ENCODE measurements at places on chromosomes 1 and 21.

- DNase-seq = peak; percentile 22
Measured at GRCh38 chr21:25405984-25406383, 201.3 kb downstream of the MRPL39 start.

DNA sequence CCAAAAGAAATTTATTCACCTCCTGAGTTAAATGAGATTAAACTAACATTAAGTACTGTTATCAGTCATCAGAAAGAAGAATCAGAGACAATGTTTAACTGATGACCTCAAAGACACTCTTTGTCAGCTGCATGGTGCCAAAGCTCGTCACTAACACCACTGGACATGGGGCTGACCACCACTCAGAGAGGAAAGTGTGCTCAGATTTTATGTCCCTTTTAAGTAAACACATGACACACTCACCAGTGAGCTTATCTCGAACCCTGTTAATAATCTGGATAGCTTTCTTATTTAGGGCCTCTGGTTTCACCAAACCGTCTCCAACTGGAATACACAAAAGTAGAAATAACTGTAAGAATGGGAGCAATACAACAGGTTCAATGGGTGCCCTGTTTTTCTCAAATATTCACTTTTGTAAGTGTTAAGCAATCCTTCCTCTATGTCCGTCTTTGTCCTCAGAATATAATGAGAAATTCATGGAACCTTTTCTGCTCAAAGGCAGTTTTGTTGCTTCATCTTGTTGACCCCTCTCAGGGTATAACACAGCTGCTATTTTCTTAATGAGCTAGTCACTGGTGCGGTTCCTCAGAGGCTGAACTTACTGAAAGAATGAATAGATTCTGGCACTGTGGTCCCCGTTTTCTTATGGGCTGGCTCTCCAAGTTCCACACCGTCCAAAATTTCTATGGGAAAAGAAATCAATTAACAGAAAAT, 9.5 kb upstream of the EXOSC10 start:
- DNase-seq = no peak

DNA sequence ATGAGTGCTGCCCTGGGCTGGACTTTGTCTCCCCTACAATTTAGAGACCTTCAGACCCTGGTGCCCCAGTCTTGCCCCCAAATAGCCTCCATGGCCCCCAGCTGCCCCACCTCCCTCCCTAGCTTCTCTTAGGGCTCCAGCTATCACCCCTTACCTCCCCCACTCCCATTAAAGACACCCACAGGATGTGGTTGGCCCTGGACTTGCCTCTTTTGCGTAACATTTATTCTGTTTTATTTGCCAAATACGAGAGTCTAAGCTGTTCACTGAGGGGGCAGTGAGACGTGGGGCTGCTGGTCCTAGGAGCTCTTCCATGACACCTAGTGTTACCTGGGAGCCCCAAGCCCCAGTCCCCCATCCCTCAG, 4.5 kb downstream of the ZC3H12A start:
- no peak for DNase-seq

GRCh38 chr1:108041360-108042142, 76.6 kb upstream of the VAV3 start:
- peak; percentile 70 for DNase-seq

- DNase-seq = no peak
Measured at GRCh38 chr1:46549697-46550681, 1.5 kb downstream of the KNCN start.

GRCh38 chr1:214511639-214511998, 39.8 kb downstream of the PTPN14 start:
- DNase-seq = no peak

GRCh38 chr1:89125240-89125912, 538 bp downstream of the GBP2 start:
- no peak for DNase-seq

- no peak for DNase-seq
Measured at GRCh38 chr1:243432136-243432535, 176.3 kb downstream of the SDCCAG8 start.

GRCh38 chr1:51518586-51519047, 449 bp downstream of the EPS15 start:
- DNase-seq = no peak

GRCh38 chr21:22201126-22201525, 1202.9 kb downstream of the NCAM2 start:
- no peak for DNase-seq

DNA sequence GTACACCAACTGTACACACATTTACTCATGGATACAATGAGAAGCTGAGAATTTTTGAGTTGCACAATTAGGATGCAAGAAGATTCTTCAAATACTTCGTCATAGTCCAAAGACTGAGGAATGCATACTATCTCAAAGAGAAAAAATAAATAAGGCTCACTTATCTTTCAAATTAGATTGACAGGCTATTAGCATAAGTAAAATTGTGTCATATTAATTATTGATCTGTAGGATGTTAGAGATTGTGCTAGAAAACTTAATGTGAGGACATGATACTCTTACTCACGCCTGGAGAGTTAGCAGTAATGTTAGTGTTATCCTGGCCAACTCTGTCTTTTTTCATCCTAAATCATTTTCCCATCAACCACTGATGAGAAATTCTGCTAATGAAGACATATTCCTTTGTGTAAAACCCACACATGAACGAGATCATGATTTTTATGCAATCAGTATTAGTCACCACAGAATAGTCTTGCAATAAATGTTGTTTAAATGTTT, 659.0 kb downstream of the LTN1 start:
- DNase-seq = no peak

DNA sequence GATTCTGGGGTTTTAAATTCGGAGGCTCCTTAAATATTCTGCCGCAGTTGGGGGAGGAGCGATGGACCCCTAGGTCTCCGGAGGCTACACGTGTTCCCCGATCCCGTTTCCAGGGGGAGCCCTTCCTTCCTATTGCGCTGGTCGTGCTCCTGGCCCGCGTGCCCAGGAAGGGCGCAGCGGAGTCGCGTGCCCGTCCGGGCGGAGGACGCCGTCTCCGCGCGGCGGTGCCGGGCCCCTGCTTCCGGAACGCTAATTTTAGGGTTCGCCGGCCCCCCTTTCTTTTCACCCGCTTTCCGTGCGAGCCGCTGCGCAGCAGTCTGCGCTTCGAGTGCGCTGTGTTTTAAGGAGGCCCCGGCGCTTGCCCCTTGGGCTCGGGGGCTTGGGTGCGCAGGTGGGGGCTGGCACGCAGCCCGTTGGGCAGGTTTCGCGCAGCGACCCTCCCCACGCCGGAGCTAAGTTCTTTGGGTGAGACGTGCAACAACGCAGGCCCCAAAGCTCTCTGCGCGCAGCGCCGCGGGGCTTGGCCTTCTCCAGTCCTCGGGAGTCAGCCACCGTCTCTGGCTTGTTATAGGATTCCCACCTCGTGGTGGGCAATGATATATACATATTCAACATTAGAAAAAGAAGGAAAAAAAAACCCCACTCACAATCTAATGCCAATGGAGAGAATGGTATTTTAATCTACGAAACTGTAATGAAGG, 43.5 kb upstream of the DNAJC6 start:
- DNase-seq = peak; percentile 16

DNA sequence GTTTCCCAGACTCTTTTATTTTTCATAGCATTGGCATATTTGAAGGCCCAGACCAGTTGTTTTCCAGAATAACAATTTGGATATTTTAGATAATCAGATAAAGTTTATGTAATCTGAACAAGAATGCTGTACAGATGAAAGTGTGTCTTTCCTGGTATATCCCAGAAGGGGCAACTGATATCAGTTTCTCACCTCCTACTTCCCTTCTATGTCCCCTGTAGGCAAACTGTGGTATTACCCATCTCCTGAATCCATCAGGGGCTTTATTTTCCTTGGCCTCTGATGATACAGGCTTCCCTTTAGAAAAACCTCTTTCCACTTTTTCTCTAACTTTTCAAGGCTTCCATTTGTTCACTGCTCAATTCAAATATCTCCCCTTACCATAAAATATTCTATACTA, 87.5 kb upstream of the RGS1 start:
- DNase-seq = no peak

DNA sequence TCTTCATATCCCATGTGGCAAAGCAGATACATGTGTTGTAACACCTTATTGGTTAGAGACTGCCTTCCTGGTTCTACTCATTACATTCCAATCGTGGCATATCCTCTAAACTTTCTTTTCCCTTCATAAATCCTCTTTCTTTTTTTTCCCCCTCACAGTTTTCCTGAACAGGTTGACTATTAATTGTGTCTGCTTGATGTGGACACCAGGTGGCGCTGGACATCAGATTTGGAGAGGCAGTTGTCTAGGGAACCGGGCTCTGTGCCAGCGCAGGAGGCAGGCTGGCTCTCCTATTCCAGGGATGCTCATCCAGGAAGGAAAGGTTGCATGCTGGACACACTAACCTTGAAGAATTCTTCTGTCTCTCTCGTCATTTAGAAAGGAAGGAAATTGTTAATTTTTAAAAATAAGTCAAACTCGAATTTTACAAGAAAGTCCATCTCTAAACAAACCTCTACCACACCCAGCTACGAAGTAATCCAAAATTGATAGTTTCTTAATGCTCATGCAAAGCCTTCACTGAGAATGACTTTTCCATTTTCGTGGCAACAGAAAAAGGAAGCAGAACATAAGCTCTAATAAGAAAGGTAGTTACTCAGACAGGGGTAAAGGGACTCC, 59.4 kb upstream of the ASB17 start:
- DNase-seq = peak; percentile 62

DNA sequence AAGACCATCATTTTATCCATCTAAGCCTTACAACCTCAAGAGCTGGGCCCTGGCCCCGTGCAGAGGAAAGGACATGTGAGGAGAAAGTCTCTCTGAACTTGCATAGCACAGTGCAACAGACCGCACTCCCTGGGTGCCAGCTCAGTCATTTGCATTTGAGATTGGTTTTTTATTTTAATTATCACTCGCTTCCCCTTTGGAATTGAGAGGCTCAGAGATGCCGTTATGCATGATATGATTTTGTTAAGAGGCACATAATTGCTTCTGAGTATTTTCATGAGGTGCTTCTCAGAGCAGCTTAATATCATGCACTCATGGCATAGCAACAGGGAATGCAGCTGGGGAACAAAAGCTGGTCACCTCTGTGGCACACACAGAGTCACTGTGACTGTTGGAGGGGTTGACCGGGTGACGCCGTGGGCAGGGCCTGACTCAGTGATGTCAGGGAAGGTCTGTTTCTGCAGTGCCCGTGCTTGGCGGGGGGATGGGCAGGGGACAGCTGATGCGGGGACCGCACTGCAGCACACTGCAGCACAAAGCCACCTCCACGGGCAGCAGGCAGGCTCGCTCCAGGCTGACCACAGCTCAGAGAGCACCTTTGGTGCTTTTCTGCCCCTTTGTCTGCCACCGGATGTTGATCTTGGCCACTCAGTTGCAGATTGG, 43.2 kb upstream of the VAMP3 start:
- no peak for DNase-seq

DNA sequence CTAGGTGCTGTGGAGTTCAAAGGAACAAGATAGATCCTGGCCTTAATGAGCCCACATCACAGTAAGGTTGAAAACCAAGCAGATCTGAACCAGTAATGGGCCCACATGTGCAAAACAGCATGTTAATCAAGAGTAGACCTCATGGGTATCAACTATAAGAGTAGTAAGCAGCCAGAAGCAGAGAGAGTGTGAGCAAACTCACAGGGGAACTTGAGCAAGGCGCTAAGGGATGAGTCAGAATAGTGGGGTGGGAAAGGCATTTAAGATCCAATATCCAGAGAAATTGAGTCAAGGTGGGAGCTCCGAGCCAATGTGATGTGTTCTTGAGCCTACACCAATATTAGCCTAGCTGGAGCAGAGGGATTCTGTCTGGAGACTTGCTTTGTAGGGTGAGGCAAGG, 52.4 kb upstream of the GJA5 start:
- DNase-seq = no peak

DNA sequence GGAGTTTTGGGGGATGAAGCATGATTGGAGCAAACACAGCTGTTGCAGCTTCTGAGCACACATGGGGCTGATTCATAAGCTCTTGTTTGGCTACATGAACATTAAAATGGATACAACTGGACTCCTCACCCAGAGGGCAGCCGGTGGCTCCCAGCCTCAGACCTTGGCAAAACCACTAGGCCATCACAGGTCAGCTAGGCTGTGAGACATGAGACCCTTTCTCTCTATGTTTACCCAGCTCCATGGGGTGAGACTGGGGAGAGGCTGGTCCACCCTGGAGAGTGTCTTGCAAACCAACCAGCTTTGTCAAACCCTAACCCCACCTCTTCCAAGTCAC, 388.7 kb downstream of the PTPRU start:
- no peak for DNase-seq

DNA sequence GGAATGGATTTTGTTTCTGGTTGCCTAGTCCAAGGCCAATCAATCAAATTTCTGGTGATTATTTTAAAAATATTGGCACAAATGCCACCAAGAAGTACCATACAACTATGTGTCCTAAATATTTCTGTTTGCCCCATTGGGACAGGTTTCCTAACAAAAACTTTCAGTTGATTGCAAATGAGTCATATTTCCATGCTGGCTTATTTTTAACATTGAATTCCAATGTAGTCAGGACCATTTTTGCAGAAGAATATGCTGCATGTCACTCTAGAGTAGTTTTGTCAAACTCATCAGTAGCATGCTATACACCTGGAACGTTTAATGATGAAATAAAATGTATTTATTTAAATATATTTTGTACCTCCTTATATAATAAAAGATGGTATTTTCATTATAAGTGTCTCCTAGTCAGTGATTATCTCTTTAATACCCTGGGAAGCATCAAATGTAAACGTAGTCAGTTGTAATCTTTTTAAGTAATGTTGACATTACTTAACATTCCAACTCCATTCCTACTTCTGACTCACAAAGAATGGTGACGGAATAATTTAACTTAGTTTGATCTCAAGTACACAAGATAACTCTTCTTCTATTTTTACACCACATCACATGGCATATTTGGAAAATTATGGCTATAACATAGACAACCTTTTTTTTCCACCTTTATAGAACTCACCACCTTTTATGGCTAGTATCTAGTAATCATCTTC, 39.0 kb upstream of the USH2A start:
- no peak for DNase-seq

- DNase-seq = no peak
Measured at GRCh38 chr21:35063428-35064172, 14.5 kb upstream of the RUNX1 start.

DNA sequence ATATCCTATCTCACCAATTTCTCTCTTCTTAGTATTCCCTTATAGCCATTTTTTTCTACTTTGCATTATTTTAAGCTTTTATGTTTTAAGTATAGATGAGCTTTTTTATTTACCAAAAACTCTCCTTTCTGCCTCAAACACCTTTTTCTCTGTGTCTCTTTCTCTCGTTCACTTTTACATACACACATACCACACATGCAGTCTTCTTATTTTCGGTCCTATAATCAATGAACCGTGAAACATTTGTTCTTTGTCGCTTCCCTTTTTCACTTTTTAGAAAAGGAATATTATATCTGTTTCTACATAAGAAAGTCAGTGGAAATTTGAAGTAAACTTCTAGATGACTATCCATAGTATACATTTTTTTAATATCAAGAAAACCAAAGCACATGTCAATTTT, 183.2 kb downstream of the MRPL39 start:
- no peak for DNase-seq

Data from CD14-positive monocyte (primary cell).